Cardiac septum (tissue), 1 donor: ENCODE measurements at places on chromosomes 2 and 18. TPM values are rescaled to one million over a fixed set of nuclear protein-coding genes. Genes with fewer than 3 reads are reported as not detected.

GRCh38 chr2:169388161-169388560, 25.8 kb upstream of the LRP2 start:
- DNase-seq = no peak

GRCh38 chr2:71043531-71044407, 24.7 kb upstream of the NAGK start:
- DNase-seq = no peak

DNA sequence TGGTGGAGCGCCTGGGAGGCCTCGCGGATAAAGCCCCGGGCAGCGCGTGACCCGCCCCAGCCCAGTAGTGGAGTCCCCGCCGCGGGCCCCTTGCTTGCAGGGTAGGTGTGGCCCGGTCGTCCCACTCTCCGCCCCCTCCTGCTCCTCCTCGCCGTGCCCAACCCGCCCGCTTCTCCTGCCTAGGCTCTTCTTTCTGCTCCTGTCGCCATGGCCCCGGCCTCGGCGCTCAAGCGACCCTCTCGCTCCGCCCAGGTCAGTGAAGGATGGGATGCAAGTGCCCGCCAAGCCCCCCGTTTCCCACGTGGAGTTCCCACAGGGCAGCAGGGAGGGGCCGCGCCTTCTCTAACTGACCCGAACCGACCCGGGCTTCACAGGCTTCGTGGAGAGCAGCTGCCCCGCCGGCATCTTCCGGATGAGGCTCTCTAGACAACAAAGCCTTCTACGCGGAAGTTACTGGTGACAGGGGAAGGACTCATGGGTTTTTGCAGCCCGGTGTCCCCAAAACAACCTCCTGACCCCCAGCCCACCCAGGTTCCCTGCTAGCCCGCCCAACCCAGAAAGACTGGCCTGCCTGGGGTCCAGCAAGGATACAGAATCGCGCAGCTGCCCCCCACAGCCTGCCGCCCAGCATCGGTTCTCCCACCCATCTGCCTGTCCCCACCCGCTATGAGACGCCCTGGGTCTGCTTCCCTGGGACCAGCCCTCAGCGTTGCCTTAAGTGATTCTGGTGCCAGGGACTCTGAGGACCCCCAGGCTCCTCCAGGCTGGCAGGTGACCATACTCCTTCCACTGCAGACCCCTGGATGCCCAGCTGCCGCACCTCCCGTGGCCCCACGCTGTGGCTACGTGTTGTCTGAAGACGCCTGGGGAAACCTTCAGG, 32.8 kb downstream of the TTC32 start:
- DNase-seq = no peak

GRCh38 chr2:74537140-74537539, 7.4 kb downstream of the HTRA2 start:
- no peak for DNase-seq

GRCh38 chr2:70686577-70687460, 81.2 kb downstream of the ADD2 start:
- peak; percentile 78 for DNase-seq

DNA sequence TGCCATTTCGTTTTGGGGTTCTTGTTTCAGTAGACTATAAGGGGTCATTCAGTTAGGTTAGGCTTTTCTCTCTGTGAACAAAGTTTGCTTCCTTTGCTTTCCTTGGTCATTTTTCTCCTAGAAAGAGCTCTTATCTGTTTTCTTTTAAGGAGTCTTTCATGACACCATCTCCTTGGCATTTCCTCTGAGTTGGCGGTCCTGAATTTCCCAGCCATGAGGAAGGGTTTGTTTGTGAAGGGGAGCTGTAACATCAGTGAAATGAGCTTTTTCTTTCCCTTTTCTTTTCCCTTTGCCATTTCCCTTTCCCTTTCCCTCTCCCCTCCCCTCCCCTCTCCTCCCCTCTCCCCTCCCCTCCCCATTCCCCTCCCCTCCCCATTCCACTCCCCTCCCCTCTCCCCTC, 61.7 kb downstream of the MAP4K4 start:
- no peak for DNase-seq

SLC23A3 gene
- total RNA-seq = 0.48 TPM
